ENCODE measurements at places on chromosomes 1 and 21. TPM values are rescaled to one million over a fixed set of nuclear protein-coding genes. Genes with fewer than 3 reads are reported as not detected.

DNA sequence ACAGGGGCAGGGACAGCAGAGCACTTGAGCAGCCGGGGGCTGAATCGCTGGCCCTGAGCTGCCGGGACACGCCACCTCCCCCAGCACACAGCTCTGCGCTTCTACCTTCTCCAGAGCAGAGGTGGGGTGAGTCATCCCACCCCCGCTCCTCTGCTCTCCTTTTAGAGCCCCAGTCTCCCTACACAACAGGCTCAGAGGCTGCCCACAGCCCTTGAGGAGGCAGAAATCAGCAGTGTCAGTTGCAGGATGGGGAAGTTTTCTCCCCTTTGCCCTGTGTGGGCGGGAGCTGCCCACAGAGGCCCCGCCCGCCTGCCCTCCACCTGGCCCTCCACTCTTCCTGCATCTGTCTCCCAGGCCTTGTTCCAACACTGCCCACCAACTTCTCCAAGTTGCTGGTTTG lies 94.6 kb downstream of the STUM start:
- peak; percentile 26 for DNase-seq
- peaks cover 57% of the 10 kb centered on the region for H3K36me3 ChIP-seq
- H3K27ac ChIP-seq: no peak overlapping the region
- no peak overlapping the region for H3K4me3 ChIP-seq

- H3K36me3 ChIP-seq: no peaks in the 10 kb centered on the region
- no peak overlapping the region for H3K27ac ChIP-seq
- peaks cover 6% of the 10 kb centered on the region for H3K4me1 ChIP-seq
- no peaks in the 10 kb centered on the region for H3K27me3 ChIP-seq
- no peak overlapping the region for H3K4me3 ChIP-seq
Measured at GRCh38 chr1:1914101-1914970, 724 bp upstream of the CALML6 start.

GRCh38 chr1:225476100-225476511 lies 48.3 kb upstream of the LBR start:
- peaks cover 7% of the 10 kb centered on the region for H3K4me1 ChIP-seq
- no peak for DNase-seq
- no peak overlapping the region for H3K4me3 ChIP-seq
- no peaks in the 10 kb centered on the region for H3K27me3 ChIP-seq
- no peaks in the 10 kb centered on the region for H3K36me3 ChIP-seq

DNA sequence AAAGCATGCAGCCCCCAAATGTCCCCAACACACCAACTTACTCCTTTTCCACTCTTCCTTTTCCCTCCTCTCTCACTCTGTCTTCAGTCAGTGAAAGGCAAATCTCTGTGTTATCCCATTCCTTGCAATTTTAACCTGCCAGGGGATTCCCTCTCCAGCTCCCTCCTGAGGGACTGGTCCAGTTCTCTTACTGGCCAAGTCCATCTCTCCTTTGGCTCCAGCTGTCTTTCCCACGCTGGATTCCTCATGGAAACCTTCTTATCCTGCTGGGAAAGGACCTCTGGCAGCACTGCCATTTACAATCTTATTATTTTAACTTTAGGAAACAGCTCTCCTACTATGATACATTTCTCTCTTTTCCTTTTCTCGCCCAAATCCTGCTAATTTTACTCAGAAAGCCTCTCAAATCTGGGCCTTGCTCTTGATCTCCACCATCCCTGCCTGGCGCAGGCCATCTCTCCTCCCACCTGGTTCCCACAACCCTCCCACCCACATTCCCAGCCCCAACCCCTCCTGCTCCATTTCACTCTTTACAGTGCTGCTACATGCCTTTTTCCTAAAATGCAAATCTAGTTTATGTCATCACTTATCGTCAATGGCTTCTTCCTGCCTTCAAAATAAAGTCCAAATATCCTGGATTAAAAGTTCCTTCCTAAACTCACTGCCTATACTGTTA lies 72.7 kb upstream of the CNN3 start:
- no peaks in the 10 kb centered on the region for H3K27me3 ChIP-seq
- H3K36me3 ChIP-seq: no peaks in the 10 kb centered on the region
- DNase-seq: peak; percentile 39
- peaks cover 34% of the 10 kb centered on the region for H3K4me1 ChIP-seq
- H3K27ac ChIP-seq: peak overlapping the region; percentile 71

DNA sequence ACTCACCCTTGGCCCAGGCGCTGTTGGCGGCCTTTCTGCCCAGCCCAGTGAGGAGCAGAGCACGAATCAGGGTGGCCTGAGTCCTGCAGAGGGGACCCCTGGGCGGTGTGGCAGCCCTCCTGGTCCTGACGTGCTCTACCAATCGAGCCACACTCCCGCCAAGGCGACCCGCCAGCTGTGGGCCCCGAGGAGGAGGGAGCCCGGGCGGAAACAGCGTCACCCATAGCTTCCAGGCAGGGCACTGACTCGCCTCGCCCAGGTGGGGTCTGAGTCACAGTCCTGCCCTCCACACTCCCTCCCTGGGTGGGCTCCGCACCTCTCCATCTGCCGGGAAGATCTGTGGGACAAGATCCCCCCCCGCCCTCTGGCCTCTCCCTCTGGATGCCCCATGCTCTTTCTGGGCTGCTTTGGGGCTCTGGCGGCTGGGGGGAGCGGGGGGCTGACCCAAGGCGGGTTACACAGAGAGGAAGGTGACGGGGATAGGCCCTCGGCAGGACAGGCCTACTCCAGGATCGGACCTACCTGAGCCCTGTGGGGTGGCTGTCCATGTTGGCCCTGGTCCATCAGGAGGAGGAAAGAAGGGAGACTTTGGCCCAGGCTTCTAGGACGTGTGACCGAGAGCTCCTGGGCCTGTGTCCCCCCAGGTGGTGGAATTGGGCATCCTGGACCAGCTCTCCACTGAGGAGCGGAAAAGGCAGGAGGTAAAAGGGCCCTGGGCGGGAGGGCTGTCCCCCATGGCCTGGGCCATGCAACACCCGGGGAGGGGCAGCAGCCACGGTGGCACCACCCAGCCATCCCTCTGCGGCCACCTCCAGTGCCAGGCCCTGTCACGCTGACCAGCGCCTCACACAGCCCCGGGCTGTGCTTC lies 14.0 kb downstream of the ARHGEF16 start:
- H3K36me3 ChIP-seq: no peaks in the 10 kb centered on the region
- no peaks in the 10 kb centered on the region for H3K27me3 ChIP-seq
- no peak overlapping the region for H3K4me3 ChIP-seq
- no peaks in the 10 kb centered on the region for H3K4me1 ChIP-seq
- DNase-seq: peak; percentile 20

GRCh38 chr1:25809283-25809926 lies 9.4 kb downstream of the SELENON start:
- no peak overlapping the region for H3K27ac ChIP-seq
- no peaks in the 10 kb centered on the region for H3K36me3 ChIP-seq
- no peaks in the 10 kb centered on the region for H3K27me3 ChIP-seq
- no peak overlapping the region for H3K4me3 ChIP-seq

GRCh38 chr1:193448682-193449461 lies 262.5 kb upstream of the B3GALT2 start:
- H3K4me1 ChIP-seq: no peaks in the 10 kb centered on the region
- no peak for DNase-seq
- no peak overlapping the region for H3K4me3 ChIP-seq
- H3K36me3 ChIP-seq: no peaks in the 10 kb centered on the region
- no peak overlapping the region for H3K27ac ChIP-seq
- H3K27me3 ChIP-seq: no peaks in the 10 kb centered on the region

DNA sequence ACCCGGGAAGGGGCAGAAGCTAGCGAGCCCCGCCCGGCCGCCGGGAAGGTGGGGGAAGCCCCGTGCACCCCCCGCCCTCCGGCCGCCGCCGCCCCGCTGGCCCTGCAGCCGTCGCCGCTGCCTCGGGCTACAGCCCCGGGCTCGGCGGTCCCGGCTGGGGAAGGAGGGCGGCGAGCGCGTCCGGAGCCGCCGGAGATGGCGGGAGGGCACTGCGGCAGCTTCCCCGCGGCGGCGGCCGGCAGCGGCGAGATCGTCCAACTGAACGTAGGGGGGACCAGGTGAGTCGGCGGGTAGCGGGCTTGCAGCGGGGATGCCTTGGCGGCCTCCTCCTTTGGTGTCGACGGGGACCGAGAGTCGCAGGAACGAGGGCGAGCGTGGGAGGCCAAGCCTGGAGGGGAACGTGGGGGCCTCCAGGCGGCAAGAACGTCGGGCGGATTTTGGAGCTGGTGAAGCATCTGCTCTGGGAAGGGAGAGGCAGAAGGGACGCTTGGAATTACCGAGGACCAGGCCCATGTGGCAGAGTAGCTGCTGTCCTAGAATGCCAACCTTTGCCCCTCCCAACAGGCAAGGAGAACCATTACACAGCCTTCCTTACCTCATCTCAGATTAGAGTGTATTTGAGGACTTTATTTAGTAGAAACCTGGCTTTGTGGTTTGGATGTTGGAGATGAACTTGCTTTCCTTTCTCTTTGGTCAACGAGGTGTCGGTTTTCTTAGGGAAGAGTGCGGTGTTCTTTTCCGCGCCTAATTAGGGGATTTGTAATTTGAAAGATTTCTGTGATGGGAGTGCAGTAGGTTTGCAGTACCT lies 591 bp downstream of the KCTD3 start:
- peak overlapping the region; percentile 90 for H3K27ac ChIP-seq
- H3K36me3 ChIP-seq: no peaks in the 10 kb centered on the region
- peak overlapping the region; percentile 84 for H3K4me3 ChIP-seq
- peak; percentile 48 for DNase-seq
- H3K27me3 ChIP-seq: no peaks in the 10 kb centered on the region

GRCh38 chr1:160834945-160835565 lies 27.6 kb downstream of the CD244 start:
- H3K27ac ChIP-seq: no peak overlapping the region
- no peaks in the 10 kb centered on the region for H3K27me3 ChIP-seq
- no peaks in the 10 kb centered on the region for H3K36me3 ChIP-seq
- H3K4me1 ChIP-seq: peaks cover 16% of the 10 kb centered on the region
- H3K4me3 ChIP-seq: no peak overlapping the region
- DNase-seq: no peak

The NPR1 gene
- total RNA-seq: 9.8 TPM

The SPRR2E gene
- not detected for total RNA-seq

The TSNAX gene
- total RNA-seq: 40.3 TPM

The CR1 gene
- total RNA-seq: 19.3 TPM

The AMY1A gene
- not detected for total RNA-seq

The MYOG gene
- total RNA-seq: not detected

The PPIE gene
- 26.7 TPM for total RNA-seq

The AJAP1 gene
- total RNA-seq: 0.67 TPM

Data from heart left ventricle (tissue), 16 donors.